ENCODE measurements at places on chromosomes 2 and 18.

GRCh38 chr2:212811036-212811805 lies 272.6 kb upstream of the ERBB4 start:
- DNase-seq: no peak

- DNase-seq: no peak
Observed at GRCh38 chr2:103781313-103781712, 1019.5 kb downstream of the TMEM182 start.

DNA sequence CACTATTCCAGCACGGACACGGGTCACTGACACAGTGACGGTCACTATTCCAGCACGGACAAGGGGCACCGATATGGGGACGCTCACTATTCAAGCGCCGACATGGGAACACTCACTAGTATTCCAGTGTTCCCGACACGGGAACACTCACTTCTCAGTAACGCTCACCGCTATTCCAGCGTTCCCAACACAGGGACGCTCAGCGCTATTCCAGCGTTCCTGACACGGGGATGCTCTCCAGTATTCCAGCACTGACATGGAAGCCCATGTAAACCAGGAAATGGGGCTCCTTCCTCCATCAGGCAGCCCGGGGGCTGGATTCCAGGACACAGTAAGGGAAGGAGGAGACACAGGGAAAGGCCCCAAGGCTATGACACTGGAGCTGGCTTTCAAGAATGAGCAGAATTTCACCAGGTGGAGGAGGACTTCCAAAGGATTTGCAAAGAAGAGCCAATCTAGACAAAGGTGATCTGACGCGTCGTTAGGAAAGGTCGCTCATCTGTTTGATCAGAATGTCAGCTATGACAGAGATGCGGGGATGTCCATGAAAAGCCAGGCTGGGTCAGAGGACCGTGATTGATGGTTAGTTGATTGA lies 196.1 kb downstream of the EIPR1 start:
- no peak for DNase-seq

DNA sequence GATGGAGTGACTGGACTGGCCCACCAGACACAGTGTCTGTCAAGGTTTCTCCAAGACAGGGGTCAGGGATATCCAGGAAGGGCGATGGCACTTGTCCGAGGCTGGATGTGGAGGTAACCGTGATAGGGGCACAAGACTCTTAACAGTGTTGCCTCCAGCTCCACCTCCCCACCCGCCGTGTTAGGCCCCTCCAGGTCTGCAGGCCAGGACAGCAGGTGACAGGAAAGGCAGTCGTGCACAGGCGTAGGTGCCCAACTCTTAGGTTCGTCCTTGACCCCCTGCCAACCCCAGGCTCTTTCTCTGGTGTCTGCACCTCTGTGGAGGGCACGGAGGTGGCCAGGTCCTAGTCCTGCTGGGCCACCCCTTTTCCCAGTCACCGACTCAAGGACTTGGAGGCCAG lies 10.1 kb downstream of the ITM2C start:
- no peak for DNase-seq

GRCh38 chr2:99888617-99889016 lies 253.8 kb downstream of the AFF3 start:
- no peak for DNase-seq

Measured in NCI-H460 (cell line).